Brain pericyte (primary cell): ENCODE measurements at places on chromosomes 2 and 18.

GRCh38 chr2:199738727-199739412, 112.1 kb downstream of the FTCDNL1 start:
- DNase-seq: no peak

DNA sequence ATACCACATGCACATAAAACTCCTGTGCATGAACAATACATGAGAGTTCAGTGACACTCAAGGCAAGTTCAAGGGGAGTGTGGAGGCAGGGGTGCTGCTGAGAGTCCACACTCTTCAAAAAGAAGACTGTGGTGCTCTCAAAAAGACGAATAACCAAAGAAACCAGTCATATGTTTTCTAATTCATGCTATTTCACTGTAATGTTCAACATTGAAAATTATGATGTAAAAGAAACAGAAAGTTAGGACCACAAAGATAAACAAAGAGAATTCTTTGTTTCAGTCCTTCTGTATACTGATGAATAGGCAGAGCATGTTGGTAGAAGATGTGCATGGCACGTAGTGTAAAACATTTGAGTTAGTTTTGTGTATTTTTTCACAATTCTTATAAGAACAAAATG, 864.2 kb upstream of the LRATD1 start:
- DNase-seq: no peak

GRCh38 chr2:119518401-119519056, 5.8 kb downstream of the SCTR start:
- DNase-seq: no peak

- no peak for DNase-seq
Observed at GRCh38 chr2:191679818-191680600, 2.1 kb downstream of the NABP1 start.

DNA sequence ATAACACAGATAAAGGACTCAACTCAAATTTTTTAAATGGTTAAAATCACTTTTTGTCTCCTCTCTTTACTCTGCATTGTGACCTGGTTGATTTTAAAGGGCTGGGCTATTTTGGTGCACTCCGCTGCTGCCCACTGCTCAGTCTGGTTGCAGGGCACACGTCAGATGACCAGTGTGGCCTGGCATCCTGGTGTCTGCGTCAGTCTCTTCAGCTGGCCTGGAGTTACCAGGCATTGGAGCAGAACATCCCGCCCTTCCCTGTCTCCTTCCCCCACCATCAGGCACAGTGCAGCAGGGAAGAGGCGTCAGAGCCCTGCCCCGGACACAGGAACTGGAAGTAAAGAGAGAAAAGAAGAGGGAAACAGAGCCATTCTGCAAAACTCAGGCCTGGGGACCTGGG, 8.9 kb downstream of the C1QL2 start:
- no peak for DNase-seq

DNA sequence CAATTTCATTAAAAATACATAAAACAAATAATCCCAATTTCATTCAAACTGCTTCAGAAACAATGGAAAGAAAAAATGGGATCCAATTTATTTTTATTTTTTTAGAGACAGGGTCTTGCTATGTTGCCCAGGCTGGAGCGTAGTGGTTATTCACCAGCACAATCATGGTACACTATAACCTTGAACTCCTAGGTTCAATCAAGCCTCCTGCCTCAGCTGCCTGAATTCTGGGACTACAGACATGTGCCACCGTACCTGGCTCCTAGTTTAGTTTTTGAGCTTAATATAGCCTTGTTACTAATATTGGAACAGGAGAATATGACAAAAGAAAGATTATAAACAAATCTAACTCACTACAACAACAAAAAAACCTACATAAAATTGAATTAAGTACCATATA, 34.2 kb downstream of the SAP130 start:
- no peak for DNase-seq

DNA sequence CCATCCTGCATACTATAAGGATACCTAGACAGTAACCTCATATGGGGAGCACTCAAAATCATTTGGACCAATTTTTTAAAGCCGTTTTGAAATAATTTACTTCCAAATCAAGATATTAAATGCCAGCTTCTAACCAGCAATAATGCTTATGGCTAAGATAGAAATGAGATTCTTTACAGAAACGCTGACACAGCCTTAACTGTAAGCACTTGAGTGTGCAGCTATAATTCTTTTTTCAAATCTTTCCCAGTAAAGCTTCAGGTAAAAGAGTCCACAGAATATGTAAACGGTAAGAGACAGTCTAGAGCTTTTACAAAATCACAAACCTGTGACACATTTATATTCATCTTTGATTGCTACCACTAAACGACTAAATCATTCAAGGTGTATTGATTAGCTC, 4.5 kb downstream of the NXPH2 start:
- DNase-seq: no peak

- DNase-seq: no peak
Observed at GRCh38 chr2:122266636-122267035, 511.2 kb downstream of the TSN start.

DNA sequence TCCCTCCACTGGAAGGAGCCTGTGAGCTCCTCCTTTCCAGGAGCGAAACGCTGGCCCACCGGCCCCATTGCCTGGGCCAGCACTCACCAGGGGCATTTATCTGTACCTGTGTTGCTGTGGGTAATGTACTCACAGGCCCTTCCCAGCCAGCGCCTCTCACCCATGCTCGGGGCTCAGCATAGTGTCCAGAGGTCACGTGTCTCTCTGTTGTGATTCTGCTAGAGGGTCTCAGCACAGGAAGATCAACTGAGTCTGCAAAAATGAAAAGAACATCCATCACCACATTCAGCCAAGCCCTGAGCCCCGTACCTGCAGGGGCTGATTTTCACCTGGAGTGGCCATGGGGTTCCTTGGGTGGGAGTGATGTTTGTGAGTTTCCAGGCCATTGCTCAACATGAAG, 103.1 kb upstream of the TPO start:
- no peak for DNase-seq

GRCh38 chr2:105917688-105918087, 173.0 kb downstream of the NCK2 start:
- DNase-seq: no peak

DNA sequence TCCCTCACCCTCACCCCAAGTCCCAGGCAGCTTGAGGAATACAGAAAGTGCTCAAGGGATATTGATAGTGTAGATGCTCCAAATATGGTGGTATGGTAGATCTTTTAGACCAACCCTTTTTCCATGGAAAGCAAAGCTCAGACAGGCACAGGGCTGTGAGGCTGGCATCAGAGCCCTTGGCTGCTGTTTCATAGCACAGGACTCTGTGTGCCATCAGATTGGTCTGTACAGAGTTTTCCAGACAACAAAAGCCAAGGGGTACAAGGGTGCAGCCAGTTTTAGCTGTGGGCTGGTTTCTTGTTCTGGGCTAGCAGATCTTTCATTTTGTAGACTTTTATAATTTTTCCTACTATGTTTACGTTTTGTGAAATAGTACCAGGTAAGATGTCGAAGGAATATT, 296.9 kb upstream of the TNP1 start:
- DNase-seq: no peak

DNA sequence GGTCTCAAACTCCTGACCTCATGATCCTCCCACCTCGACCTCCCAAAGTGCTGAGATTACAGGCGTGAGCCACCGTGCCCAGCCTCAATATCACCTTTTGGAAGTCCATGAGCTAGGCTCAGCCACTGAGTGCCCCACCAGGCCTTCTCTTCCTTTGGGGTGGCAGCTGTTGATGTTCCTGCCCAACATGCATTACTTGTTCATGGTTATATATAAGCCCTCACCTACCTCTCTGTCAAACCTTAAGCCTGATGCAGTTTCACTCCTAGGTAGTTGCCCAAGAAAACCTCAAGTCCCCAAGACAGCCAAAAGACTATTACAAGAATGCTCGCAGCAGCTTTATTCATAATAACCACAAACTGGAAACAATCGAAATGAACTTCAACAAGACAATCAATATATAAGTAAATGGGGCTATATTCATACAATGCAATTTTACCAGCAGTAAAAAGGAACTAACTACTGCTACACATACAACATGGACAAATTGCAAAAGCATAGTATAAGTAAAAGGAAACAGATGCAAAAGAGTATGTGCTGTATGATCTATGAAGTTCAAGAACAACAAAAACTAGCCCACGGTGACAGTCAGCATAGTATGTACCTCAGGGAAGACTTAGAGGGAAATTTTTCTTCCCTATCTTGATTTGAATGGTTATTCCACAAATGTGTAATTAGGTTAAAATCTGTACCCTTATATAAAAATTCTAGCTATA, 59.6 kb upstream of the REL start:
- DNase-seq: no peak

DNA sequence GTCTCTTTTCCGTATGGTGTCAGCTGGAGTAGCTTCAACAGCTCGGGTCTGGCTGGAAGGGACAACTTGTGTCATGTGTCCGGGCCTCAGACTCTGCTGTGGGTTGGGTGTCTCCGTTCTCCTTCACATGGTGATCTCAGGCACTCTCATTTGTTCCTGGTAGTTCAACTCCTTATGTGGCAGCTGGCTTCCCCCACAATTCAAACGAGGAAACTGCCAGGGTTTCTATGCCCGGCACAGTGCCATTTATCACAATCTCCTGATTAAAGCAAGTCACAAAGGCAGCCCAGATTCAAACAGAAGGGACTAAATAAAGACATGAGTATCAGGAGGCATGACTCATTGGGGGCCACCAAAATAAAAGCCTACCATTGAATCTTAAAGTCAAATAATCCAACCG, 22.7 kb downstream of the MRO start:
- DNase-seq: no peak

DNA sequence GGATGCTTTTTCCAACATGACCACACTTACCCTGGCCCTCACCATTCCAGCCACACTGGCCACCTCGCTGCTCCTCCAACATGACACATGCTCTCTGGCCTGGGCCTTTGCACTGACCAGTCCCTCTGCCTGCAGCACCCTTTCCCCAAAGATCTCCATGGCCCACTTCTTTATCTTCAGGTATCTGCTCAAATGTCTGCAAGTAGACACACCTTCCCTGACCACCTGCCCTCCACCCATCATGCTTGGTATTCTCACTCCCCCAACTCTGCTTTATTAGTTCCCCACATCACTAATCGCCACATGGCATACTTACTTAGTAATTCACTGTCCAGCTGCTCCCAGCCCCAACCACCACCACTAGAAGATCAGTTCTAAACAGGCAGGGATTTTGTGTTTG, 214.2 kb downstream of the BCL11A start:
- DNase-seq: no peak

DNA sequence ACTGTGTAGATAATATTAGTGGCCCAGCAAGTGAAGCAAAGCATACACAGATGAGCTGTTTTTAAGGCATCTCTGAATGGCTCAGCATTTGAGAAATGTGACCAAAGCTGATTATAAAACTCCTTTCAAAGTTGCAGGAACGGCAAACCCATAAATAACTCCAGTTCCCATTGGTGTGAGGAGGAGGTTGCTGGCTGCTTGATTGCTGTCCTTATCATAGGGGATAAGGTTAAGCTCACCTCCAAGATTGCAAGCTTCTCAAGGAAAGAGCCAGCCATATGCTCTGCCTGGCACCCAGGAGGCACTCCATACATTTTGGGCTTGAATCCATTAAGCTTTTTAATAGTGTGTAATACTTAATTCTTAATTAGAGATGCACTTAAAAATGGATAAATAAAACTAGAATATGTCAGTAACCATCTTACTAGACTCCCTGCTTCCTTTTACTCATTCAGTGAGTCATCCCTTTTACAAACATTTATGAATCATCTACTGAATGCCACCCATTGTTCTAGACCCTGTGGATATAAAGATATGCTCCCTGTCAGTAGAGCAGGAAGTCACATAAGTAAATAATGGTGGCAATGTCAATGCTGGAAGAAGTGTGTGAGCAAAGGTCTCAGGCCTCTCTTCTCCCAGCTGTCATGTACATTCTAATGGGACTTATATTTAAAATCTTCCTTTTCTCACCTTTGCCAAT, 99.3 kb downstream of the SPATS2L start:
- DNase-seq: no peak

DNA sequence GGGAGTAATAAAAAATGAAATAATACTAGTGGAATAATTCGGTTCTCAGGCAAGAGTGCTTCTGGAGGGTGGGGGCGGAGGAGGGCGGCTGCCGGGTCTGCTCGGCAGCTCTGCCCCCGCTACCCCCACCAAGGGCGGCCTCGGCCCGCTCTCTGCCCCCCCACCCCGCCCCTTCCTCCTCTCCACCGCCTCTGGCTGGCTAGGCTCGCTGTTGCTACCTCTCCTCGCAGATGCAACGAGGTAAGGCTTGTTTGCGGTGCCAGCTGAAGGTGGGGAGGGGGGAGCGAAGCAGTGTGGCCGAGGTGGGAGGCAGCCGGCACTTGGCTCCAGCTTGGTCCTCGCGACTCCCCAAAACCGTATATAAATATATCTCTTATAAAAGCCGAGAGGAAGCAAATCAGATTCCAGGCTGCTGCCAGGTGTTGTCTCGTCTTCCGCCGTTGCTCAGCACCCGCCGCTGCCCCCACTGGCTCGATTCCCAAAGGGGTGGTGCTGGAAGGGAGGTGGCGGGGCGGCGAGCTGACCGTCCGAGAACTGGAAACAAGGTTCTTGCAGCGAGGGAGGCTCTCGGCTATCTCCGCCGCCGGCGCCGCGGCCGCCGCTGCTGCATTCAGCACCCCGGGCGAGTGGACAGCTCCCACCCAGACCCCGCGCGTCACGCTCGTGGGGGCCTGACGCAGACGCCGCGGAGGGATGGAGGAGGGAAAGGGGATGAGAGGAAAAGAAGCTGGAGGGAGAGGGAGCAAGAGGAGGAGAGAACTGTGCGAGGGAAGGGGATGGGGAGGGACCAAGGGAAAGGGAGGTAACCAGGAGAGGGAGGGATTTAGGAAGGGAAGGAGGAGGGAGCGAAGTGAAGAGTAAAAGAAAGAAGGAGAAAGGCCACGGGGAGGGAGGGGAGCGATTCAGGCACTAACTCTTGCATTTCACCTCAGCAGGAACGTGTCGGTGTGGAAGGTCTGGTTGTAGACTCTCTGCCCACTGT, at the start of gene MARCHF4:
MARCHF4 (minus strand) TSS at position 763 of the 982 bp plus-strand sequence. CDS start 2,223 bp downstream, outside the sequence.
- peak; percentile 70 for DNase-seq

DNA sequence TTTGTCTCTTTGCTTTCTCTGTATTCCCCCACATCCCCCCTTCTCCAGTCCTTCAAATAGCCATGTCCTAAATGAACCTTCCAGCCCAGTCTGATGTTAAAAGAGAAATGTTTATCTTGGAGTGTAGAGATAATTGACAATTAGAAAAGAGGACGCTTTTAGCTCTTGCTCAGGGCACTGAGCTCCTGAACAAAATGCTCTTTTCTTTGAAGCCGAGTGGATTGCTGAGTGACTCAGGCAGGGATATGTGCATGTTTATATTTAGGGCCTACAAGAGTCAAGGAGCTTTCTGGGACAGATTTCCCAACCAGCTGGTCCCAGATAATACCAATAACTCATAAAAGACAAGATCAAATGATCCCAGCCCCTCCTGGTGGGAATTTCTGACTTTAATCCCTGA, 88.0 kb upstream of the SETBP1 start:
- no peak for DNase-seq
